Cerebellar cortex (tissue), 1 donor: ENCODE measurements at places on chromosomes 7 and 10.

DNA sequence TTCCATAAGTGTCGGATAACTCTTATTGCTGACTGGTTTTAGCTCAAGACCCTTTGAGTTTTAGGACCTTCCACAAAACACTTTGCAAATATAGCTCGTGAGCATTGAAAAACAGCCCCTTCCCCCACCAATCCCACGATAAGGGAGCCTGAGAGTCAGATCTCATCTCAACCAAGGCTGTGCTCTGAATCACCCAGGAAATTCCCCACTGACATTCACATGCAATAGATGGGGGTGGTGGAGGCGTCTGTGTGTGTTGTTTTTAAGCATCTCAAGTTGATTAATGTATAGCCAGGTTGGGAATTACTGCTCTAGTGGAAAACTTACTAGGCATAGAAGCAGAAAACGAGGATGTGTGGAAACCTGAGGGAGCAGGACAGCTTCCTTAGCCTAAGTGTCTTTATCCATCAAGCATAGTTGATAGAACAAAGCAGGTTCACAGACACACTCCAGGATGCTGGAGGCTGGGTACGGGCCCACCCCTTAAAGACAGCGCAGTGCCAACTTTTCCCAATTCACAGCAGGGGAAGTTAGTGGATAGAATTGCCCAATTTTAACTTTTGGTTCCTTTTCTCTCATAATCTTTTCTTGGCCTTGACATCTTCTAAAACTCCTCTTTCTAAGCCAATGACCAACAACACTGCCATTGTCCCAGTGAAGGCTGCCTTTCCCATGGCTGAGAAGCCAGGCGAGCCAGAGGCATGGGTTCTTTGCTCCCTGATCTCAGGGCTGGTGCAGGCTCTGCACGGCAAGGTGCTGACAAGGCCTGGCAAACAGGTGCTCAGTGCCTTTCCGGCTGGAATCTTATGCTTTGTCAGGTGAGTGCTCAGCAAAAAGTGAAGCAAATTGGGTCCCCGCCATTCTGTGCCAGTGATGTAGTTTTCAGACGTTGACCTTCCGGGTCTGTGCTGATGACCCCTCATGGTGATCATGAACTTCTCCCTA is 98.5 kb upstream of the INSIG1 start:
- no peak for DNase-seq

GRCh38 chr7:141558544-141559183 is 7.5 kb downstream of the AGK start:
- DNase-seq: peak; percentile 85

DNA sequence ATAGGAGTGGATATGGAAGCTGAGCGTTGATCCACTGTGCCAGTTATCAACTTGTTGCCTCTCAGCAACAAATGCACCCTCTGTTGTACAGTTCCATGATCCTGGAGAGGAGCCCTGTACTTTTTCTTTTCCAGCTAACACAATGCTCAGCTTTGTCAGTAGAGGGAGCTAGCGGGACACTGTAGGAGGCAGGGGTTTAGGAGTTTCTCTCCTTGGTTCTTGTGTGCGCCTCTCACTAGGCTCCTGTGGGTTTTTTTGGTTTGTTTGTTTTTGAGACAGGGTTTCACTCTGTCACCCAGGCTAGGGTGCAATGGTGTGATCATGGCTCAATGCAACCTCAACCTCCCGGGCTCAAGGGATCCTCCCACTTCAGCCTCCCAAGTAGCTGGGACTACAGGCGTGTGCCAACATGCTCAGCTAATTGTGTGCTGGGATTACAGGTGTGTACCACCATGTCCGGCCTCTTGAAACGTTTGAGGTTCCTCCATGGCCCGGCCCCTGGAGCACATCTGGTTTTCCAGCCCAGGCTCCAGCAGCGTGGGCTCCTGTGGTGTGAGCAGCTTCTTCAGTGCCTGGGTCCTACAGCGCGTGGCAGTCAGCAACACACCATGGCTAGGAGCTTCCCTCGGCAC is 12.0 kb upstream of the MARVELD1 start:
- DNase-seq: peak; percentile 80

DNA sequence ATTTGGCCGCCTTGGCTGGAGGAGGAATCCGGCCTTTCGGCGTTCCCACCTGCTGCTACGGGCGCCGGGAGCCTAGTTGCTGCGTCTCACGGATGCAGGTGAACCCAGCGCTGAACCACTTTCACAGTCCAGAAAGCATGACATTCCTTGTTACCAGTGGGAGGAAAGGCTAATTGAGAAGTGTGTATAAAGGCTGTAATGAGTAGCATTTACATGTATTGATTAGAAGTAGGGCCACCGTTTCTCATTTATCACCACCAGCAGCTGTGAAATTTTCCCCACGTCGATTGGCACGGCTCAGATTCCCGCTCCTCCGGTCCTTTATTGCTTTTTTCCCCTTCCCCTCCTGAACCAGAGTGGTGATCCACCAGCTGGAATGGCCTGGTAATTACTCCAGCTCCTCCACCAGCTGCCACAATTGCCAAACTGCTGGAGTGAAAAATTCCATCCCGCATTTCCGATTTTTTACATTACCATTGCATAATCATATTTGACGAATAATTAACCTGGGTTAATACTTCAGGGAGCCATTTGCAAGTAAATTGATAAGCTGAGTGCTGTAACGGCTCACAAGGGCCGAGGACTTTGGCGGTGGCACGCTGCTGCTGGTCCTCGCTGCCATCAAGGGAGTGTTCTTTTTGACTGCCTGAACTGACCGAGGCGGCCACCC is 153.3 kb downstream of the POU6F2 start:
- no peak for DNase-seq

GRCh38 chr7:16697507-16698199 is 51.7 kb downstream of the BZW2 start:
- no peak for DNase-seq

DNA sequence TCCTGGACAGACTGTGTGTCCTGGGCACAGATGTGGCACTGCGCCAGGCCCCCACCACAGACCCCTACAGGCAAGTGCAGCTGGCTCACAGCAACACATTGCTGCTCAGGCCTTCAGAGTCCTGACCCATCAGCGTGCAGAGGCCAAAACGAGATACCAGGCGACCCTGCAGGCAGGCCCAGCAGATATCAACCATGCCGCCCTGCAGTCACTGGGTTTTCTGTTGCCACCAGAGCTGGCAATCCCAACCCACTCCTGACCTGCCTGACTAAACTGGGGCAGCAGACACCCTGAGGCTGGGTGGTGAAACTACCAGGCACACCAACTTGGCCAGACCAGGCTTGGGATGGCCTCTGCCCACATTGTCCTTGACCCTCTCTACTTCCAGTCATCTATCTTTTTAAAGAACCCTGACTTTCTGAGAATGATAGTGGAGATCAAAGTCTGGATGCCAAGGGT is 20.3 kb downstream of the ZCCHC24 start:
- DNase-seq: no peak

DNA sequence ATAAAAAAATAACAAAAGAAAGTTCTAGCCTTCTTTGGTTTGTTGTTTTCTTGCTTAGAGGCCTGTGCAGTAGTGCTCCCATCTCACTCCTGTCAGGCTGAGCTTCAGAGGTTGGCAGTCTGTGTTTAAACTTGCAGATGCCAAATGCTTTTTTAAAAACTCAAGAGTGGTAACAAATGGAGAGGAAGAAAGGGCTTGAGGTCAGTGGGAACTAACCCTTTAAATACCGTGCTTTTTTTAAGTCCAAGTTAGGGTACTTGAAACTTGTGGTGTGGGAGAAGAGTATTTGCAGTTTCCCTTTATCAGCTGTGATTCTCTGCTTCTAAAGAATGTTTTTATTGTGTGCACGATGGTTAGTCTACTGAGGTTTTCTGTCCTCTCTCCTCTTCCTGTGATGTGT is 29.4 kb downstream of the ZRANB1 start:
- DNase-seq: no peak

DNA sequence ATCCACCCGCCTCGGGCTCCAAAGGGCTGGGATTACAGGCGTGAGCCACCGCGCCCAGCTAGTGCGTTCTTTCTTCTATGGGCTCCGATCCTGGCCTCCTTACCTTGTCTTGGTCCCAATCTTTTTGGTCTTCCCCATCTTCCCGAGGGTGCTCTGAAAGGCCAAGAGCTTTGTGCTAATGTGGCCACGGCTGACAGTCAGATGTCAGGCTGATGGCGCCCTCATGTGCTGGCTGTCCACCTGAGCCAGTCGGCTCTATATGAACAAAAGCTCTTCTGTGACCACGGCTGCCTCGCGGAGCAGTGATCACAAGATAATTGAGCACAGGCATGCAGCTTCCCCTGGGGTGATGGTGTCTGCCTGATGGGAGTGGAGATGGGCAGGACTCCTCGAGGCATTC is 11.0 kb upstream of the AHCYL2 start:
- DNase-seq: peak; percentile 28

DNA sequence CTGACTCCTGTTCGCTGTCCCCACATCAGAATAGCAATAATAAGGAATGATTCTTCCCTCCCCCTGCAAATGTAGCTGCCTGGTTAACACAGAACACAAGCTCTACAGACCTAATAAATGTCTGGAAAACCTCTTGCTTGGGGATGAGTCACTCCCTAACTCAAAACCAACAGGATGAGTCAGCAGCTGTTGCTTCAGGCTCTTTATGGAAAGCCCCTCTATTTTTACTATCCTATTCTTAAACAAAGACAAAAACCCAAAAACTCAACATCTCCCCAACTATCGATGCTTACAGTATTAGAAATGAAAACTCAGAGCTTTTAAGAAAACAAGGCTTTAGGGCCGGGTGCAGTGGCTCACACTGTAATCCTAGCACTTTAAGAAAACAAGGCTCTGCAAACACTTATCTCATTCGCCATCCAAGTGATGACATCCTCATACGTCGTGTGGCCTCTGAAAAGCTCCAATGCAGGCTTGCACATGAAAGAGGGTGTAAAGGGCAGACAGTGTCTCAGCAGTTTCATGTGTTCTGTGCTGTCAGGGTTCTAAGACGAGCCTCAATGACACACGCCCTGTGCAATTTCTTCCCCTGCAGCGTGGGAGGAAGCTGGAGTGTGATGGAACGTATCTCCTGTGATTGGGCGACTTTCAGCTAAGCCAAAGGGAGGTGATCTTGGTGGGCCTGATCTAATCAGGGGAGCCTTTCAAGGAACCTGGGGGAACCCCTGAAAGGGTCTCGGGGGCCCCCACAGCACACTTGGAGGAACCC is 70.1 kb downstream of the AMZ1 start:
- DNase-seq: no peak

DNA sequence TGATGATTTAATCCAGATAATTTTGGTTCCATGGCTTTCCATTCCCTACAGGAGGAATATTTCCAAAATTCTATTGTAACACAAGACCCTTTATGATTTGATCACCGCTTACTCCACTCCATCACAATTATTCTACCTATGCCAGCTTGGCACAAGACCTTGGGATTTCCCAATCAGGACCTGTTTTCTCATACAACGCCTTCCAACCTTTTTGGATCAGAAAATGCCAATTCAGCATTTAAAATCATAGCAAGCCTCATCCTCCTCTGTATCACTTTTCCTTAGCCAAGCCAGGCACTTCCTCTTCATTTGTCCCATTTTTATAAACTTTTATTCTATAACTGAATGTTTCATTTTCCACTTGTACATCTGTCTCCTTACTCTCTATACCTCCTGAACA is 100.9 kb downstream of the JMJD1C start:
- no peak for DNase-seq

GRCh38 chr10:120039046-120039445 is 146.5 kb downstream of the SEC23IP start:
- no peak for DNase-seq
